ENCODE measurements at places on chromosomes 3 and 15. TPM values are rescaled to one million over a fixed set of nuclear protein-coding genes. Genes with fewer than 3 reads are reported as not detected.
A peak's percentile ranks its signal among the peaks of the same experiment; 100 is the strongest.

GRCh38 chr3:106256249-106256957, 387.6 kb upstream of the CBLB start:
- peaks cover 2% of the 10 kb centered on the region for H3K36me3 ChIP-seq
- no peak overlapping the region for H3K4me3 ChIP-seq
- DNase-seq, result no peak
- no peaks in the 10 kb centered on the region for H3K27me3 ChIP-seq

GRCh38 chr15:51494411-51495314, 127.9 kb downstream of the DMXL2 start:
- H3K27ac ChIP-seq, result no peak overlapping the region
- peaks cover 9% of the 10 kb centered on the region for H3K4me1 ChIP-seq
- no peak for DNase-seq
- H3K4me3 ChIP-seq, result no peak overlapping the region
- H3K36me3 ChIP-seq, result peaks cover 15% of the 10 kb centered on the region

- no peak for DNase-seq
- no peaks in the 10 kb centered on the region for H3K27me3 ChIP-seq
- H3K36me3 ChIP-seq, result peaks cover 3% of the 10 kb centered on the region
- H3K4me1 ChIP-seq, result peaks cover 20% of the 10 kb centered on the region
Observed at GRCh38 chr3:12423918-12424630, 60.2 kb upstream of the TSEN2 start.

MYNN gene
- total RNA-seq, result 14.3 TPM

AGBL1 gene
- total RNA-seq, result not detected

ABHD6 gene
- total RNA-seq, result 9.4 TPM

- DNase-seq, result no peak
- H3K27ac ChIP-seq, result no peak overlapping the region
- no peak overlapping the region for H3K4me3 ChIP-seq
- H3K4me1 ChIP-seq, result peaks cover 51% of the 10 kb centered on the region
- no peaks in the 10 kb centered on the region for H3K27me3 ChIP-seq
Observed at GRCh38 chr15:98653686-98654085, 5.3 kb downstream of the IGF1R start.

GRCh38 chr3:192835818-192836815, 81.5 kb downstream of the MB21D2 start:
- H3K36me3 ChIP-seq, result no peaks in the 10 kb centered on the region
- no peak overlapping the region for H3K4me3 ChIP-seq
- no peak for DNase-seq
- peaks cover 54% of the 10 kb centered on the region for H3K4me1 ChIP-seq

ANKDD1A gene
- 3.4 TPM for total RNA-seq

GRCh38 chr15:58235961-58236360, 97.8 kb downstream of the AQP9 start:
- H3K36me3 ChIP-seq, result no peaks in the 10 kb centered on the region
- no peak overlapping the region for H3K4me3 ChIP-seq
- H3K27me3 ChIP-seq, result peaks cover under 1% of the 10 kb centered on the region
- no peak for DNase-seq
- no peak overlapping the region for H3K27ac ChIP-seq

DNA sequence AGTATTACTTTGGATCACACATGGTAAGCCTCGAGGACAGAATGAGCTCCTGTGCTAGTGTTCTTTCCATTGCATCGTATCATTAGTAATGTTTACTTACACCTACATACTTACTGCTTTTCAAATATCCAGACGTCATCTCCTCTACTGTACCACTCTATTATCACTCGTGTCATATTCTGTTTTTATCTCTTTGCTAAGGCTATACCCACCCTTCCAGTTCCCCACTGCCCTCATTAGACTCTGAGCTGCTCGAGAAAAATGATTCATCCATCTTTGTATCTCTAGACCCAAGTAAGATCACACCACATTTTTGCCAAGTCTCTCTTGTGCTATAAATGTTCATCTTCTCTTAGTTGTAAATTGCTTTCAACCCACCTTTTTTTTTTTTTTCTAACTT, 245.7 kb downstream of the TIGIT start:
- peaks cover 4% of the 10 kb centered on the region for H3K36me3 ChIP-seq
- H3K4me3 ChIP-seq, result no peak overlapping the region
- H3K4me1 ChIP-seq, result peaks cover 9% of the 10 kb centered on the region
- H3K27ac ChIP-seq, result no peak overlapping the region

CYP1A1 gene
- total RNA-seq, result 0.27 TPM

DNA sequence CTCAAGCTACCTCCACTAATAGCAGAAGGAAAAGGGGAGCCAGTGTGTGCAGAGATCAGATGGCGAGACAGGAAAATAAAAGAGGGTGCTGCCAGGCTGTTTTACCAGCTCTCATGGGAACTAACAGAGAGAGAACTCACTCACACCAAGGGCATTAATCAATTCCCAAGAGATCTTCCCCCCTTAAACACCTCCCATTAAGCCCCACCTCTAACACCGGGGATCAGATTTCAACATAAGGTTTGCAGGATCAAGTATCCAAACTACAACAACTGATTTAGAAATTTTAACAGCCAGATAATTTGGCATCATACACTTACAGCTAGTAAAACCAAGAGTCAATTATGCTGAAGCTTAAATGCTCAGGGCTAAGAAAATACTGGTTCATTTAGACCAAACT, 18.9 kb downstream of the CD200 start:
- no peak for DNase-seq
- no peaks in the 10 kb centered on the region for H3K4me1 ChIP-seq
- no peak overlapping the region for H3K4me3 ChIP-seq
- H3K27me3 ChIP-seq, result no peaks in the 10 kb centered on the region
- no peak overlapping the region for H3K27ac ChIP-seq

DNA sequence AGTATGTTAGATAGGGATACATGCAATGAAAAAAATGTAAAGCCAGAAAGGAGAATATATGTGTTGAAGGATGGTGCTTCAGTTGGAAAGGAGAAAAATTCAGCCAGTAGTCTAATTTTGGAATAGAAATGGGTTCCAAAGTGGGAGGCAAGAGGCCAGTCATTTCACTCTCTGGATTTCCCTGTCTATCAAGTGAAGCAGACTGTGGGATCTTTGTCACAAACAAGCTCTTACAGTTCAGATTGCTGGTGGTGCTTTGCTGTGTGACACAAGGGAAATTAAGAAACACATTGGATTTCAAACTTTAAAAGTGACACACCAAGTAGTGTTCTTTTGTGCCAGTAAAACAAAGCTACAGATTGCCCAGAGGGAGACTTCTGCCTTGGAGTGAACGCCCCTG, 82.0 kb upstream of the BFSP2 start:
- no peaks in the 10 kb centered on the region for H3K4me1 ChIP-seq
- H3K4me3 ChIP-seq, result no peak overlapping the region
- no peak for DNase-seq
- peaks cover 11% of the 10 kb centered on the region for H3K36me3 ChIP-seq
- peaks cover 22% of the 10 kb centered on the region for H3K27me3 ChIP-seq
- H3K27ac ChIP-seq, result no peak overlapping the region

ANXA2 gene
- total RNA-seq, result 2,779 TPM

CLDN18 gene
- not detected for total RNA-seq

DNA sequence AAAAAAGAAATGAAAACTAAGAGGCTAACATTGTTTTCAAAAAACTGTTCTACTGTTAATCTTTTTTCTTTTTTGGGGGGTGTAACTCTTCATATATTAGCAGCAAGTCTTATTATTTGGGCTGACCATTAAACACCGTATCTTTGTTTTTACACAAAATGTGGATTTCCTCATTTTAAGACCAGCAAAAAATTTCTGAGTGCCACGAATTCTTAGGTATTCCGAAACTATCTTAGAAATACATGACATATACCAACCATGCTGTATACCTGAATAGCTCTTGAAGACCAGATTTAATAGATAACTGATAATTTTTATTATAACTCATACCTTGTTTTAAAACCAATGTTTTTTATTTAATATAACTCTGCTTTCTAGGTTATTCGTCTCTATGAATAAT, 620 bp upstream of the TTC23 start:
- peak overlapping the region; percentile 92 for H3K27ac ChIP-seq
- no peaks in the 10 kb centered on the region for H3K27me3 ChIP-seq
- no peaks in the 10 kb centered on the region for H3K36me3 ChIP-seq
- H3K4me3 ChIP-seq, result no peak overlapping the region

GPR160 gene
- 0.49 TPM for total RNA-seq

GRCh38 chr3:52892290-52892624, 5.1 kb downstream of the STIMATE start:
- no peaks in the 10 kb centered on the region for H3K27me3 ChIP-seq
- H3K4me3 ChIP-seq, result no peak overlapping the region
- no peaks in the 10 kb centered on the region for H3K36me3 ChIP-seq
- H3K27ac ChIP-seq, result no peak overlapping the region
- DNase-seq, result no peak
- peaks cover 46% of the 10 kb centered on the region for H3K4me1 ChIP-seq

SLC41A3 gene
- 43.2 TPM for total RNA-seq

DNA sequence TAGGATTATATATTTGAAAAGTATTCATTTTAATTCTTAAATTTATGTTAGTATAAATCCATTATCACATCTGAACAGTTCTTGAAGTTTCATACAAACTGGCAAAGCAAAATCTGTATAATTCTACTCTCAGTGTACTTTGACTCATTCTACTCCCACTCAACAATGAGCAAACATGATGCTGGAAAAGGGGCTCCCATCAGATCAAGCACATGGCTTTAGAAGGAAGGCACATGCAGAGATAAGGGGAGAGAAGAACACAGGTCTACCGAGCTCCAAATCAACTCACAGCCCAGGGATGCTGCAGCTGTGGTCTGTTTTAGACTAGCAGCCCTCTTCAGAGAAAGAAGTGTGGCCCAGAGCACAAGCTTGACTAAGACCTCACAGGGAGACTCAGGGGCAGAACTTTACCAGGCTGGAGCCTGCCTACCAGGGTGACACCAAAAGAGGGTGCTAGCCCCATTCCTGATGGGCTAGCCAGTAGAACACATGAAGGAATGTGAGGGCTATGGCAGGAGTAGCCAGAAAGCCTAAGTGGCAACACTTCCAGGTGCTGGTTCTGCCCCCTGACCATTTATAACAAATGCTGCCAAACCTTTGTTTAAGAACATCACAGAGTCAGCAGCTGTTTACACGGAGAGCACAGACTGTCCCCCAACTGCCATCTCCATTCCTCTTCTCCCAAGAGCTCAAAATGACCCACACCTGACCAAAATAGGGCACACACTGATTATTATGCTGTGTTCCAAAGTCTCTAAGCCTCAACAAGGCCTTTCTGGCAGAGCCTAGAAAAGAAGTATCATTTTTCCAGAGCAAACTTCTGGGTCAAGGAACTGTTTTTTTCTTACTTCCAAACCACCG, 19.5 kb downstream of the SEC22C start:
- H3K4me3 ChIP-seq, result no peak overlapping the region
- H3K27me3 ChIP-seq, result no peaks in the 10 kb centered on the region
- H3K36me3 ChIP-seq, result peaks cover 22% of the 10 kb centered on the region
- DNase-seq, result no peak
- H3K27ac ChIP-seq, result no peak overlapping the region

DNA sequence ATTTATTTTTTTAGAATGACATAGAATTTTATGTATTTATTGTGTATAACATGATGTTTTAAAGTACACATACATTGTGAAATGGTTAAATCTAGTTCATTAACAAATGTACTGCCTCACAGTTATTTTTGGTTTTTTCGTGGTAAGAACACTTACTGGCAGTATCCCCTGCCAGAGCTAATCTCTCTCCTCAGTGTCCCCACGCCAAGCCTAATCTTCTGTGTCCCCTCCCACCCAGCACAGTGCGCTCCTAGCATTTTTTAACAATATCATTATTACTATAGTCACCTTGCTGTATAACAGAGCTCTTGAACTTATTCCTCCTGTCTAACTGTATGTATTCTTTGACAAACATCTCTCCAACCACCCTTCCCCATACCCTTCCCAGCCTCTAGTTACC, 333.2 kb downstream of the GABRB3 start:
- H3K36me3 ChIP-seq, result no peaks in the 10 kb centered on the region
- DNase-seq, result no peak
- H3K4me3 ChIP-seq, result no peak overlapping the region
- H3K4me1 ChIP-seq, result no peaks in the 10 kb centered on the region
- no peaks in the 10 kb centered on the region for H3K27me3 ChIP-seq
- no peak overlapping the region for H3K27ac ChIP-seq

GHSR gene
- not detected for total RNA-seq

GRCh38 chr3:12400616-12401194, 83.6 kb upstream of the TSEN2 start:
- H3K27ac ChIP-seq, result peak overlapping the region; percentile 1
- H3K4me1 ChIP-seq, result peaks cover 25% of the 10 kb centered on the region
- no peak overlapping the region for H3K4me3 ChIP-seq
- no peaks in the 10 kb centered on the region for H3K27me3 ChIP-seq

ABHD2 gene
- total RNA-seq, result 58.5 TPM

FRMD4B gene
- total RNA-seq, result 10.6 TPM

DNA sequence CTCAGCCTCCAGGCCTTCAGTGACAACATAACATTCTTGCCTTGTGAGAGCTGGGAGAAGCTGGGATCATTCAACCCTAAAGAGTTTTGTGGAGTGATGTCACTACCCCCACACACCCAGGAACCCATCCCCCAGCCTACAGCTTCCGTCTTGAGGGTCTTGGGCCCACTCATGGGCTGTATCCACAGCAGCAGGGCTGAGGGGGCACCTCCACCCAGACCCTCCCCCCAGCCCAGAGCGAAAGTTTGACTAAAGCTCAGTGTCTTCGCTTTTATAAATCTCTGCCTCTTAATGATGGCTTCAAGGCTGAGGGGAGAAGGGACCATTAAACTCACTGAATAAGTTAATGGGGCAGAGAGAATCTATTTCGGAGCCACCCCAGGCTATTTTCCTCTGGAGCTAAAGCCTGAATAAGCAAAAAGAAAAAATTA, 23.8 kb downstream of the NTRK3 start:
- peaks cover 15% of the 10 kb centered on the region for H3K27me3 ChIP-seq
- H3K27ac ChIP-seq, result no peak overlapping the region
- no peak for DNase-seq
- H3K4me3 ChIP-seq, result no peak overlapping the region

AADACL2 gene
- not detected for total RNA-seq

GRCh38 chr3:178491751-178492150, 44.5 kb upstream of the KCNMB2 start:
- H3K27me3 ChIP-seq, result peaks cover 5% of the 10 kb centered on the region
- no peaks in the 10 kb centered on the region for H3K4me1 ChIP-seq
- H3K27ac ChIP-seq, result no peak overlapping the region
- H3K36me3 ChIP-seq, result no peaks in the 10 kb centered on the region
- H3K4me3 ChIP-seq, result no peak overlapping the region
- DNase-seq, result no peak

TMEM212 gene
- total RNA-seq, result not detected

DNA sequence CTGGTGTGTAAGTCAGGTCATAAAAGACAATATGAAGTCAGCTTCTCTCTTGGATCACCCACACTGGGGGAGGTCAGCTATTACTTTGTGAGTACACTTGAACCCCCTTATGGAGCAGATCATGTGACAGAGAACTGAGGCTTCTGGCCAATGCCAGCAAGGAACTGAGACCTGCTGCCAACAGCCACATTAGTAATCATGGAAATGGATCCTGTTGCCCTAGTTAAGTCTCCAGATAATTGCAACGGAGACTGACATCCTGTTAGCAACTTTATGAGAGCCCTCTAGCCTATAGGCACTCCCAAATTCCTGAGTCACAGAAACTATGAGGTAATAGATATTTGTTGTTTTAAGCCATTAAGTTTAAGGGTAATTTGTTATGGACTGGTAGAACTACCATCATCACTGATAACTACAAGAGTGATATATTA, 110.4 kb upstream of the GMNC start:
- H3K36me3 ChIP-seq, result no peaks in the 10 kb centered on the region
- no peak overlapping the region for H3K27ac ChIP-seq
- no peaks in the 10 kb centered on the region for H3K4me1 ChIP-seq
- no peak overlapping the region for H3K4me3 ChIP-seq
- peaks cover 10% of the 10 kb centered on the region for H3K27me3 ChIP-seq

- no peaks in the 10 kb centered on the region for H3K4me1 ChIP-seq
- no peak for DNase-seq
- no peaks in the 10 kb centered on the region for H3K36me3 ChIP-seq
- no peak overlapping the region for H3K4me3 ChIP-seq
Observed at GRCh38 chr3:184062637-184063036, 9.8 kb downstream of the HTR3C start.

Data from chondrocyte (in vitro differentiated cells).